A172 (cell line): ENCODE measurements at places on chromosomes 2 and 18. TPM values are rescaled to one million over a fixed set of nuclear protein-coding genes. Genes with fewer than 3 reads are reported as not detected.
A peak's percentile ranks its signal among the peaks of the same experiment; 100 is the strongest.

- no peak for DNase-seq
Observed at GRCh38 chr2:205531489-205532148, 150.7 kb upstream of the NRP2 start.

GRCh38 chr18:8142131-8142711 lies 467.0 kb upstream of the RAB12 start:
- DNase-seq = peak; percentile 71

- DNase-seq = no peak
Observed at GRCh38 chr18:49492694-49493033, 5.6 kb upstream of the C18orf32 start.

Gene FAM124B
- total RNA-seq = not detected in 2 replicates

DNA sequence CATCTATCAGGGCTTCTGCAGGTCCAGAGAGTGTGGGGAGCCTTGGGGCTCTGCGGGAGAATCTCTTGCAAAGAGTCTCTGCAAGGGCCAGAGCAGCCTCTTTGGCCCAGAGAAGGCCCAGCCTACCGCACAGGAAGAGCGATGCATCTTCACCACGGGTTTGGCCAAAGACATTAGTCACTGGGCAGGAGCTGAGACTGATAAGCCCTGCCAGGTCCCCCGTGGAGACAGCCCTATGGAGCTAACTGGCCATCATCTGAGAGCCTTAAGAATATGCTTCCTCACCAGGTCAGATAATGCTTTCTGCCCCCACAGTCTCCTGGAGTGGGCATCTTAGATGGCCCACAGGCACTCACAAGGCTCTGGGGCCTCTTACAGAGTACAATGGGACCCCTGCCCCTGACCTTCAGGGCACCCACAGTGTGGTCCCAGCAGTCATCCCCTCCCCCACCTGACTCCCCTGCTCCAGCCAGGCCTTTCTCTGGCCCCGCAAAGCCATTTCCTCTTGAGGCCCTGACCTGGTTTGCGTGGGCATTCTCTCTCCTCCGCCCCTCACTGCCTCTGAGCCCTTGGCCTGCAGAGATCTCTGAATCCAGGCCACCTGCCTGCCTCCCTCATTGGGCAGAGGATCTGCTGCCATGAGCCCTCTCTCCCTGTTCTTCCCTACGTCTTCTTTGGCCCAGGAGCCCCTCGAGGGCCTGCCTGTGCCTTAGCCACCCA lies 31.9 kb upstream of the MAPRE3 start:
- peak; percentile 86 for DNase-seq

DNA sequence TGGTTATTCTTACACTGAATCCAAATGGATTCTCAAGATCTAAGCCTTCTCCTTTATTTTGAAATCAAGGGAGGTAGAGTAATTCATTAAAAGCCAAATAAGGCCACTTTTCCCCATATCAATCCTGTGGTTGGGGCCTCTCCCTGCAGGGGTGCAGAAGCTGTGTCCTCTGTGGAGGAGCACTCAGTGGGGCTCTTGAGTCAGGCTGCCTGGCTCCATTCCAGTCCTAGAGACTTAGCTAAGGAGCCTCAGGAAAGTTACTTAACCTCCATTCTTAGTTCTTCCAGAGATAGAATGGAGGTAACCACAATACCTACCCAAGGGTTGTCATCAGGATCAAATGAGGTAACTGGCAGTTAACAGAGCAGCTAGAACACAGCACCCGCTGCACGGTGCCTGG lies 564.3 kb downstream of the CMPK2 start:
- no peak for DNase-seq

Gene SERPINB11
- total RNA-seq = not detected in 2 replicates

Gene PELI1
- 3.6 and 5.6 TPM in 2 replicates for total RNA-seq

Gene OSBPL1A
- 54.2 and 76.9 TPM in 2 replicates for total RNA-seq

GRCh38 chr2:114222344-114222743 lies 220.1 kb upstream of the DPP10 start:
- DNase-seq = no peak

- DNase-seq = peak; percentile 33
Observed at GRCh38 chr2:85796341-85797262, 42.8 kb downstream of the ATOH8 start.

- DNase-seq = no peak
Observed at GRCh38 chr2:235721625-235722024, 227.8 kb downstream of the AGAP1 start.

GRCh38 chr18:69157906-69158305 lies 242.8 kb upstream of the DOK6 start:
- DNase-seq = no peak

- DNase-seq = no peak
Observed at GRCh38 chr2:241071677-241072111, 30.4 kb downstream of the MTERF4 start.

- DNase-seq = no peak
Observed at GRCh38 chr2:127140538-127140937, 33.6 kb upstream of the BIN1 start.

Gene FBXO48
- total RNA-seq = 0.43 and 0.67 TPM in 2 replicates

Gene SCYGR5
- total RNA-seq = not detected in 2 replicates

DNA sequence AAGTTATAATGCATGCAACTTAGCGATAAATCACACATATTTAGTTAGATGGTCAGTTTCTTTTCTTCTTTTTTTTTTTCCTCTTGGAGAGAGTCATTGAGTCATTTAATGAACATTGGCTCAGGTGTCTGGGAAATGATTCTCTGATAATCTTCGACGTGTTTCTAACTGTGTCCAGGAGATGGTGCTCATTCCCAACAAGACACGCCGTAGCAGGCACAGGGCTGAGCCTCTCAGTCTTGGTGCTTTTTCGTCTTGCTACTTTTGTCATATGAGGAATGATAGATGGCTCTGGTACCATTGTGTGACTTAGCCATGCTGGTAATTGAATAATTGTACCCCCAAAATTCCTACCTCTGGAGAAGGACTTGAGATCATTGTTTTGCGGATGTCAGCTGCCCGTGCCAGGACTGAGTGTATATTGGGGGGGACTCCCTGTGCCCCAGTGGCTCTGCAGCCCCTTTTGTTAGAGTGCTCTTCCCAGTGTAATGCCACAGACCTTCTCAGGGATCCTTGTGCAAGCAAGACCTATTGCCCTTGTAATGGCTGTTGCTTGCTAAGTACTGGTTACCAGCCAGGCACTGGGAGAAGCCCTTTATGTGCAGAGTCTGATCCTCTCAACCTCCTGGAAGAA lies 107.6 kb upstream of the CYRIA start:
- peak; percentile 62 for DNase-seq

DNA sequence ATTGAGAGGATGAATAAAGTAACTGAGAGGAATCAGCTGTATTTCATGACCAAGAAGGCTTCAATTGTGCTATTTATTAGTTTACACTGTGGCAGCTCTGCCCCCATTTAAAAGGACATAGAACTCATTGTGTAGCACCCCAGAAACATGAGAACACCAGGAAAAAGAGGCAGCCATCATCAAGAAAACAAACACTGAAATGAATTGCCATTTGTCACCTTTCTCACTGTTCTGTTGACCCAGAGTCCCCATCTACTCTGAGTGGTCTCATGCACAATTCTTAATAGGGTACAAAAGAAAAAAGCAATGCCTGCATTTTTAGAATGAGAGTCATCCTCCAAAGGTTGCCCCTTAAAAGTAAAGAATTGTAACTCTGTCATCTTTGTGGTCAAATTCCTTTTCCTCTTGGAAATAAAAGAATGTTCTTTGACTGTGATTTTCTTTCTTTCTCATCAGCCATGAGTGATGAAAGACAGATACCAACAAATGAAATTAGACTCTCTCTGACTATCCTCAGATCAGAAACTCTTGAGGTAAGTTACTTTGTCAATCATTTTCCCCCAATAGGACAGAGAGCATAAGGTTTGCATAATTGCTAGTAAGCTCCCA lies 1941.9 kb upstream of the PIK3C3 start:
- peak; percentile 35 for DNase-seq

Gene MATN3
- 13.4 and 16.1 TPM in 2 replicates for total RNA-seq

Gene TMEM247
- not detected in 2 replicates for total RNA-seq

Gene CAMKMT
- 2.1 and 16.7 TPM in 2 replicates for total RNA-seq

GRCh38 chr2:132884705-132885104 lies 214.7 kb upstream of the LYPD1 start:
- DNase-seq = no peak

DNA sequence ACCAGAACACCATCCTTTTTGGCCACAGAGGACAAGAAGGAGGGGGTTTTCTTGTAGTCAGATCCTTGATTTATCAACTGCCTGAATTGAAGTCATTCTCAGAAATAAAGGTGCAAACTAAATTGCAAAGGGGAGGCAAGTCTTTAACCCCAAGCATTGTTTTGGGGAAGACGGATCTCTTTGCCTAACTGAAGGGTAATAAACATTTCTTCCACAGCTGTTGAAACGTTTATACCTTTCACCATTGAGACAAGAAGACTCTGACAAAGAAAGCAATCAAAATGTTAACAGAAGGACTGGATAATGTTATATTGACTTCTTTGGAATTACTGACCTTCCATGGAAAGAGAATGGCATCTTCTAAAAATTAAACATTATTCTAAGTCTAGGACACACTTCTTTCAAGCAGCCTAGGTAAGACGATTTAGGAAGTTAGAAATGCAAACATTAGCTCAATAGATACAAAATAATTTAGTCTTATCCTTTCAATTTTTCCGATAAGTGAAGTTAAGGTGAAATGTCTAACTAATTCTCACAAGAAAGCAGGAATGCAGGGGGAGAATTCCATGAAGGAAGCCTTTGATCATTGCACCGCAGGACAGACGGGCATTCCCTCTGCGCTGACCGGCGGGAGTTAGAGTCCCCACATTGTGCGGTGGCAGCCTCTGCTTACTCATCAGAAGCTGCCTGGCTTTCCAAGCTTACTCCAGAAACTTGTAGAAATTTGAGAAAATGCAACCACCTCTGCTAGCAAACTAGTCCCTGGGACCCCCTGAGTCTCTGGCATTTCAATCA lies 69.4 kb upstream of the COPS8 start:
- DNase-seq = no peak

- DNase-seq = no peak
Observed at GRCh38 chr2:1865716-1866234, 121.5 kb upstream of the PXDN start.

DNA sequence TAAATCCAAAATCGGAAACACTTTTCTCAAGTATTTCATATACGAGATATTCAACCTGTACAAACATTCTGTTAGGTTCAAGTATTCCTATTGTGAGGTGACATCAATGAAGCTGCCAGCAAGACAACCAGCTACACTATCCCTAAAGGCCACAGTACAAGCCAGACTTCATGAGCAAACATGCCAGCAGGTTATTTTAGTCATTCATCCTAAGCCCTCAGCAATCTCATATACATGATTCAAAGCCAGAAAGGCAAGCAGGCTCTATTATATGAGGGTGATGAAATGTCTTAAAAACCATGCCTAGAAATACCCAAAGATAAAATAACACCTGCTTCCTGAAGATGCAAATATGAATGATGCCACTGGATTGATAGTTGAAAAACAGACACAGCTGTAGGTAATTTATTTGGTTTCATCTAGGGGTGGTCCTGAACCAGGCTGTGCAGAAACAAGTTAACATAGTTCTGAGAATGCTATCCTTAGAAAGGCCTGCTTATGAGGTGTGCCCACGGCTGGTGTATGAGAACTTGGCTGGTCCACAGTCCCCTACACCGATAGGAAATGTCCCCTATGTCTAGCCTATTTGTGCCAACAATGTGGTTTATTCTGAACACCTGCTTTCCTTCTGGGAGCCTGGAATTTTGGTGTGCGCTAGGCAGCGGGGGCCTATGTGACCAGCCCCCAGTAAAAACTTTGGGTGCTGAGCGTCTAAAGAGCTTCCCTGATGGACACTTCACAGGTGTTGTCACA lies 48.2 kb upstream of the KIDINS220 start:
- no peak for DNase-seq

Gene G6PC2
- not detected in 2 replicates for total RNA-seq

DNA sequence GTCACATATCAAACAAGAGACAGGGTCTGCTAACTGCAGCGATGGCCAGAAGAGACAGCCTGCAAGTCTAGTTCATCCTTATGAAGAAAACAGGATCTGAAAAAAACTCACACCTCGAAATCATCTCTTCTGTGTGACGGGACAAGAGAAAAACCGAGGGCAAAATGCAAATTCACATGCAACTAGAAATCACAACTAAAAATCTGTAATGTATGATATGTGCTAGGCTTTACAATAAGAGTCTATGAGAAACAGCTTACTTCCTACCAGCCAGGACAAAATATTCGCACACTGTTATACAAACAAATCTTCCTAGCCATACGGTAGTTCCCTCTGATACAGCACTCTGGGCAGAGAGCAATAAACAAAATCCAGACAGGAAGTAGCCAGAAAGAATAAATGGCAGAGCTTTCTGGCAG lies 48.8 kb downstream of the ANKRD44 start:
- DNase-seq = no peak

DNA sequence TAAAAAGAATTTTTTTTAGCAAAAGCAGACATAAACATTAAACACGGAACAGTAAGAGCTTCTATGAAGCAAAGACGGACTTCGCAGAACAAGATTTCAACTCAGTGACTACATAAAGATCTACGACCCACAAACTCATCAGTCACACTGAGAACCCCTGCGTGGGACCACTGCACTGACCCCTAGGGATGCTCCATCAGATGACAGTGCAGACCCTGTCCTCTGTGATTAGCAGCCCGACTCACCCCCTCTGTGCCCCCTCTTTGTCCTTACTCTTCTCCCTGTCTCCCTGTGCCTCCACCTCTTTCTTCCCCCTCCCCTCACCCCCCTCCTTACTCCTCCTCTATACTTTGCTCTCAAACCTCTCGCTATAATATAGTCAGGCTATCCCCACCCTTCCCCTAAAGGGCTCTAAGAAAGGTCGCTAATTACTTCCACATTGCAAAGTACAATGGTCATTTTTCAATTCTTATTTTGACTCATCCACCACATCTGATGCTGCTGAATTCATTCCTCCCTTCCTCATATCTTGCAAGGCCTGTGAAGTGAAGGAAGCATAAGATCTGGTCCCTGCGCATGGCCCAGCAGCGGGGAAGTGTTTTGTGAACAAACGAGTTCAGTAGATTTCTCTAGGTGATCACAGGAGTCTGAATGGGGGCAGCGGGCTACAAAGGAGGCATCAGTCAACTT lies 89.3 kb downstream of the CABYR start:
- DNase-seq = peak; percentile 86

Gene SANBR
- 22.8 and 26.7 TPM in 2 replicates for total RNA-seq

GRCh38 chr2:98936353-98937351 lies 627 bp upstream of the CRACDL start:
- peak; percentile 26 for DNase-seq

DNA sequence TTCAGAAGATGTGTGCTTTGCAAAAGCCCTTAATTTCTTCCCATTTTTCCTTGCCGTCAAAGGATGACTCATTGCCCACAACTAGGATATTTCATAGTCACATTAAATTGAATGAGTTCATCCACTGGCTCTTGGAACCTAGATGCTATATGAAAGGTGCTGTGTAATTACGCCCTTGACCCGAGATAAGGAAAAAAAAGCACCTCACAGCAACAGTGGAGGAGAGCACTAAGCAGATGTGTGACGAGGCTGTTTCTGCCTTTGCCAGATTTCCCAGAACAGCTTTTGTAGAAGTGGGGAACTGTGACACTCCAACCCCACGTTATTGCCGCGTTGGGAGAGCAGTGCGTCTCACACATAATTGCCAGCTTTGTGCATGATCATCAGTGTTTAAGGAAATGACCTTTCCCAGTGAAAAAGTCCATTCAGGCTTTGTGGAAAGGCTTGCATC lies 33.3 kb upstream of the TMEM87B start:
- peak; percentile 93 for DNase-seq

- DNase-seq = peak; percentile 61
Observed at GRCh38 chr2:102100371-102101096, 42.0 kb upstream of the IL1R1 start.

GRCh38 chr18:30405038-30405437 lies 637.5 kb downstream of the DSC3 start:
- DNase-seq = no peak
